ENCODE measurements at places on chromosomes 7 and 10.

- no peaks in the 10 kb centered on the region for H3K36me3 ChIP-seq
- peak overlapping the region; percentile 33 for H3K27ac ChIP-seq
- H3K4me3 ChIP-seq, result no peak overlapping the region
- H3K4me1 ChIP-seq, result peaks cover 15% of the 10 kb centered on the region
- no peaks in the 10 kb centered on the region for H3K27me3 ChIP-seq
- DNase-seq, result no peak
These were observed 84.3 kb upstream of the ADRB1 start for GRCh38 chr10:113959383-113959760.

DNA sequence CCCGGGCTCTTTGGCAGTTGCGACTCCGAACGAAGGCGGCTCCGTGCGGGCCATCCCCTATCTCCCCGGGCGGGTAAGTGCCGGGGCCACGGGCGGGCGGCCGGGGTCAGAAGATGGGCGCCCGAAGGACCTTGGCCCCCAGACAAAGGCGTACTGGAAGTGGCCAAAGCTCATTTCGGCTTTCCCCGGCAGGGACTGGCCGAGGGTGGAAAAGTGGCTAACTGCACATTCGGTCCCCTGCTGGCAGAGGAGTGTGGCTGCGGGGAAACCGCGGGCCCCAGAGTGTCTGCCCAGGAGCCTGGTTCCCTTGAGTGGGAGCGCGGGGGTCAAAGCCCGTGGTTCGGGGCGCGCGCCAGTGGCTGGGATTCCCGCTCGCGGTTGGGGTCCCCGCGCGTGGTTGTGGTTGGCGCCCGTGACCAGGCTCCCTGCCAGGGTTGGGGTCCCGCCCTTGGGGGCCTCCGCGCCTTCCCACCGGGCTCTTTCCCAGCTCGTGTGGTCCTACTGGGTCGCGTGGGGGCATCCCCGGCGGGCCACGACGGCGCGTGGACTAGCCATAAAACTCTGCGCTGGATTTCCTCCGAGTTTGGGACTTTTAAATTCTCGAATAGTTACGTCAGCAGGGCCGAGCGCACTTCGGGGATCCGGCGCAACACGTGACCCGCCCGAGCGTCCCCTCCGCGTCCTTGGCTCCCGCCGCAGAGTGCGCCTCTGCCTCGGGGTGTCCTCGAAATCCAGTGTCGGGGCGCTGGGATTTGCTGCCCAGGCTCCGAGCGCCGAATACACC lies 124.4 kb downstream of the TACC2 start:
- peak; percentile 76 for DNase-seq
- peak overlapping the region; percentile 74 for H3K4me3 ChIP-seq
- H3K36me3 ChIP-seq, result no peaks in the 10 kb centered on the region
- H3K27ac ChIP-seq, result peak overlapping the region; percentile 97

- H3K27me3 ChIP-seq, result no peaks in the 10 kb centered on the region
- DNase-seq, result no peak
- no peak overlapping the region for H3K4me3 ChIP-seq
These were observed 76.1 kb downstream of the SKIDA1 start for GRCh38 chr10:21449288-21449966.

DNA sequence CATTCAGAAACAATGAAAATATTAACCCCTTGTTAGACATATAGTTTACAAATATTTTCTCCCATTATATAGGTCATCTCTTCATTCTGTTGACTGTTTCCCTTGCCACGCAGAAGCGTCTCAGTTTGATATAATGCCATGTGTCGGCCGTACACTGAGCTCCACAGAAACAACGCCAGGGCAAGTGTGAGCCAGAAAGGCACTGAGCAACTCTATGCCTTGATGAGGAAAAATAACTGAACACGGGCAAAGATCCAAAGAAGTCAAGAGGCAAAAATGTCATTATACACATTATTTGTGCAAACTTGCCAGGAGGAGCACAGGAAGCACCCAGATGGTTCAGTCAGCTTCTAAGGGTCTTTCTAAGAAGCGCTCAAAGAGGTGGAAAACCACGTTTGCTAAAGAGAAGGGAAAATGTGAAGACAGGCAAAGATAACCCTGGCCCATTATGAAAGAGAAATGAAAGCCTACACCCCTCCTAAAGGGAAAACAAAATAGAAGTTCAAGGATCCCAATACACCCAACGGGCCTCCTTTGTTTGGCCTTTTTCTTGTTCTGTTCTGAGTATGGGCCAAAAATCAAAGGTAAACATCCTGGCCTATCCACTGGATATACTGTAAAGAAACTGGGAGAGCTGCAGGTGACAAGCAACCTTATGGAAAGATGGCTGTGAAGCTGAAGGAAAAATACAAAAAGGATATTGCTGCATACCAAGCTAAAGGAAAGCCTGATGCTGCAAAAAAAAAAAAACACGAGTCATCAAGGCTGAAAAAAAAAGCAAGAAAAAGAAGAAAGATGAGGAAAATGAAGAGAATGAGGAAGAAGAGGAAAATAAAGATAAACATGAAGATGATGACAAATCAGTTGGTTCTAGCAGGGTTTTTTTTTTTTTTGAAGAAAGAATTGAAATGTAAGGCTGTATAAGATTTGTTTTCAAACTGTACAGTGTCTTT lies 15.5 kb downstream of the ARHGAP12 start:
- H3K4me1 ChIP-seq, result no peaks in the 10 kb centered on the region
- no peak for DNase-seq
- H3K4me3 ChIP-seq, result no peak overlapping the region
- H3K27ac ChIP-seq, result peak overlapping the region; percentile 76

DNA sequence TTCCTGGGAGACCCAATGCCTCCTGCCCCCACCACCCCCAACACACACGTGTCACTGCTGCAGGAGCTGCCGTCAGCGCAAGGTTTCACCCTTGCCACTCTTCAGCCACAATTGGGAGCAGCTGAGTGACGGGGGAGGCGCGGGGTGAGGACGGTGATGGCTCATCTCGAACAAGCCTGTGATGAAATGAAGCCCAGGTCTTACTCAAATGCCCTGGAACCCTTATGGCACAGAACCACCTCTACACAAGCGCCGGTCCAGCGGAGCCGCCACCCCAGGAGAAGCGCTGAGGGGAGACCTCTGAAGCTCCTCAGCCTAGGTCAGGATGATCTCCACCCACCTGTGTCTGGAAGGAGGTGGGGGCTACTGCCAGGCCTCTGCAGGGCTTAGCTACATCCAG lies 25.7 kb downstream of the PDIA4 start:
- no peak overlapping the region for H3K27ac ChIP-seq
- no peaks in the 10 kb centered on the region for H3K36me3 ChIP-seq
- no peak for DNase-seq
- no peaks in the 10 kb centered on the region for H3K4me1 ChIP-seq
- no peak overlapping the region for H3K4me3 ChIP-seq

DNA sequence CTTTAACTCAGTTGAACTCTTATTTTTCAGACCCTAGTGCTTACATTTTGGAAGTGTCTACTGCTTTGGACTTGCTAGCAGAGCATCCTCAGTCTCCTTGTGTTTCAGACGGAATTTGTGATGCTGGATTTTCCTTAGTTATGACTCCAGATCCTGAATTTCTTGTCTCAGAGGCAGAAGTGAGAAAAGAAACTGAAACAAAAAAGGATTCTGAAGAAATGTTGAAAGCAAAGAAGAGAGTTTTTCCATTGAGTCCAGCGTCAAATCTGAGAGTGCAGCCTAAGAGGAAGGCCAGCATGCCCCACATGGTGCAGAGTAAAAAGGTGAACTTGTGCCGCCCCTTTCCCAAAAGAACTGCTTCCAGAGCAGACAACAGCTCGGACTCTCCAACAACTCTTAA lies 46.1 kb downstream of the TASOR2 start:
- no peak for DNase-seq
- H3K27ac ChIP-seq, result no peak overlapping the region
- no peaks in the 10 kb centered on the region for H3K4me1 ChIP-seq
- no peak overlapping the region for H3K4me3 ChIP-seq
- no peaks in the 10 kb centered on the region for H3K27me3 ChIP-seq

- no peak overlapping the region for H3K4me3 ChIP-seq
- DNase-seq, result no peak
- peaks cover 90% of the 10 kb centered on the region for H3K4me1 ChIP-seq
- no peaks in the 10 kb centered on the region for H3K27me3 ChIP-seq
These were observed 8.7 kb downstream of the ESYT2 start for GRCh38 chr7:158820656-158821055.

DNA sequence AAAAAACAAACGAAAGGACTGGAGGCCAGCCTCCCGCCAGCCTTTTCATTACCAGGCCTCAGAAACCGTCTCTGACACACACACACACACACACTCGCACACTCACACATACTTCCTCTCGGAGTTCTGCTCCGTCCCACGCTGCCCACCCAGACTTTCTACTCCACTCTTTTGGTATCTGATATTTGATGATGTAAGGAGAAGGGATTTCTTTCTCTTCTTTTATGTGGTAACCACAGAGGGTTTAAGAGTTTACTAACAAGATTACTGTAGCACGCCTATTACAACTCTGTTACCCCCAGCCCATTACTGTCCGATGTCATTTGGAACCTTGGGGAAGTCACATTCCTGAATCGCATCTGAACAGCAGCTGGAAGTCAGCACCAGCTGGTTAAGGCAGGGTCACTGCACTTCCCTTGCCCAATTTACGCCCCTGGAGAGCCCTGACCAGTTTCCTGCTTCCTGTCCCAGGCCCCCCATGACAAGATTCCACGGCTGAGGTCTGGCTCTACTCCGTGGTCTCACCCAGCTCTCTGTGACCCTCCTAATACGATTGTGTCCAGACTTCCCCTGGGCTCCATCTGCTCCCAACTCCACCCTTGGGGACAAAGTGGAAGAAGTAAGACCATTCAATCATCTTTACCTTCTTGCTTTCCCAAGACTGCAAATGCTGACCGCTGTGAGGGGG lies 1.1 kb downstream of the DENND2A start:
- H3K27ac ChIP-seq, result peak overlapping the region; percentile 78
- H3K36me3 ChIP-seq, result no peaks in the 10 kb centered on the region
- peaks cover 22% of the 10 kb centered on the region for H3K27me3 ChIP-seq
- no peak for DNase-seq

- peaks cover 63% of the 10 kb centered on the region for H3K4me1 ChIP-seq
- no peaks in the 10 kb centered on the region for H3K27me3 ChIP-seq
- no peak for DNase-seq
- H3K27ac ChIP-seq, result peak overlapping the region; percentile 91
- H3K4me3 ChIP-seq, result no peak overlapping the region
These were observed 20.0 kb downstream of the MAP3K8 start for GRCh38 chr10:30453764-30454527.

- no peaks in the 10 kb centered on the region for H3K27me3 ChIP-seq
- H3K36me3 ChIP-seq, result no peaks in the 10 kb centered on the region
- no peak overlapping the region for H3K4me3 ChIP-seq
- no peaks in the 10 kb centered on the region for H3K4me1 ChIP-seq
- H3K27ac ChIP-seq, result no peak overlapping the region
- DNase-seq, result no peak
These were observed 95.1 kb upstream of the CAV2 start for GRCh38 chr7:116404389-116404788.

DNA sequence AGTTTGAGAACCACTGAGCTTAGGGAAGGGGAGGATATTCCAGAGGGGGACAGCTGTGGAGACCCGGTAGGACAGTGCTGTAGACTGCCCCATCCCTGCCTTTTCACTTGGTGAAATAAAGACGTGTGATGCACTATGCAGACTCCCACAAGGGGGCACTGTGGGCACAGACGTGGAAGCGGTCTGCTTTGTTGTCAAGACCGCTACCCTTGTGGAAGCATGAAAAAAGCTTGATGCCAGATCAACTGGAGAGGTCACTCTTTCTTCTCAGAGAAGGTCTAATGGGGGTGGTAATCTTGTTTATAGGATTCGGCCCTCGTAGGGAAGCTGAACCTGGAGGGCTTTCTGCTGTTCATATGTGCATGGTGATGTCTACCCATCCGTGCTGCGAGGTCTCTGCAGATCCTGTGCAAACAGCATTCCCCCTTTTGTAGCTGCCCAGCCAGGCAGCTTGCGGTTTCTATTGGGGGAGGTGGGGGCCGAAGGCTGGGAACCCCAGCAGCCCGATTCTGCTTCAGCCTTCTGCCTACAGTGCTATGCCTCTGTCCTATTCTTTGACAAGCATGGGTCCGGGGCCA lies 13.7 kb downstream of the RPS24 start:
- H3K27ac ChIP-seq, result no peak overlapping the region
- H3K36me3 ChIP-seq, result no peaks in the 10 kb centered on the region
- H3K4me1 ChIP-seq, result no peaks in the 10 kb centered on the region
- peak; percentile 90 for DNase-seq
- H3K4me3 ChIP-seq, result no peak overlapping the region

DNA sequence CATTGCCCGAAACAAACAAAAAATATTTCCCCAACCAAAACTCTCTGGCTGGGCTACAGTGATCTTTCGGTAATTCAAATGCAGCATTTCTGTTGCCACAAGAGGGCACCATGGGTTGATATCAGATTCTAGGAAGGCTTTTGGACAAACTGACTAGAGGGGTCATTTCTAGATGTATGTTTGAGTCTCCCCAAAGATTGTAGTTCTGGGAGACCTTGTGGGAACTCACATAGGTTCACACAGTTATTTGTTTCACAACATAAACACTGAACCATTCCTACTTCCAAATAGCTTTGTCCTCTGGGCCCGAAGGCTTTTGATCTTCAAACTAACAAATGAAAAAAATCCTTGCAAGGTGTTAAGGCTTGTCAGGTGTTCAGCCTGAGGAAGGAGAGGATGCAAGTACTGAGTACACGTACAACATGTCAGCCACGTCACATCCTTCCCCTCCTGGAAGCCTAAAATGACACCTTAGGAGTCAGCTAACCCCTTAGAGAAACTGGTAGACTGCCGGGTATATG lies 37.0 kb upstream of the IL15RA start:
- no peaks in the 10 kb centered on the region for H3K4me1 ChIP-seq
- H3K36me3 ChIP-seq, result no peaks in the 10 kb centered on the region
- H3K4me3 ChIP-seq, result no peak overlapping the region
- DNase-seq, result peak; percentile 96
- no peak overlapping the region for H3K27ac ChIP-seq

DNA sequence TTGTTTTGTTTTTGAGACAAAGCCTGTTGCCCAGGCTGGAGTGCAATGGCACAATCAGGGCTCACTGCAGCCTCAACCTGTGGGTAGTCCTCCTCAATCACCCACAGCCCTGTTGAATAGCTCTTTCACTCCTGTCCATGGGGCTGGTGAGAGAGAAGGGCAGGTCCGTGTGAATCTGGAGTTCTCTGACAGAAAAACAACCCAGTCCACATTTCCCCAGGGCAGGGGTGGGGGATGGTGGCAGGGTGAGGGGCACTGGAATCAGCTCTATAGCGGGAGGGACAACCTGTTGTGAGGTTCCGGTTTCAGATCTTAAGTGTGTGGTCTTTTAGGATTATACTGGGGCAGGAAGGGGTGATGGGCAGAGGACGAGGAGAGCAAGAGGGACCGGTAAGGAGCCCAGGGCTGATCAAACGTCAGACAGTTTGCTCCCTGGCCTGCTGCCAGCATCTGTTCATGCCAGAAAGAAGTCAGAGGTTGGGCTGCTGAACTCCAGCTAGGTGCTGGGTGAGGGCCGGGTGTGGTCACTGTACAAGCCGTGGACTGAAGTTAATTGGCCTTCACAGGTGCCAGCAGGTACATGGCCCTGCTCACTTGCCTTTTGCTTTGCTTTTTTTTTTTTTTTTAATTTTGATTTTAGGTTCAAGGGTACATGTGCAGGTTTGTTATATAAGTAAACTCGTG lies 33.2 kb upstream of the MKRN1 start:
- DNase-seq, result no peak
- H3K4me1 ChIP-seq, result no peaks in the 10 kb centered on the region
- H3K27ac ChIP-seq, result no peak overlapping the region
- H3K27me3 ChIP-seq, result no peaks in the 10 kb centered on the region
- H3K4me3 ChIP-seq, result no peak overlapping the region

Data from tibial nerve (tissue), 4 donors.